Stomach (tissue), 19 donors: ENCODE measurements at places on chromosomes 6 and 20. TPM values are rescaled to one million over a fixed set of nuclear protein-coding genes. Genes with fewer than 3 reads are reported as not detected.
A peak's percentile ranks its signal among the peaks of the same experiment; 100 is the strongest.

- no peak for DNase-seq
Measured at GRCh38 chr6:148593813-148594170, 153.0 kb upstream of the UST start.

GRCh38 chr6:90610301-90610750 lies 23.5 kb upstream of the MAP3K7 start:
- no peak for DNase-seq

- no peak for DNase-seq
Measured at GRCh38 chr6:101986476-101986875, 593.0 kb downstream of the GRIK2 start.

DNA sequence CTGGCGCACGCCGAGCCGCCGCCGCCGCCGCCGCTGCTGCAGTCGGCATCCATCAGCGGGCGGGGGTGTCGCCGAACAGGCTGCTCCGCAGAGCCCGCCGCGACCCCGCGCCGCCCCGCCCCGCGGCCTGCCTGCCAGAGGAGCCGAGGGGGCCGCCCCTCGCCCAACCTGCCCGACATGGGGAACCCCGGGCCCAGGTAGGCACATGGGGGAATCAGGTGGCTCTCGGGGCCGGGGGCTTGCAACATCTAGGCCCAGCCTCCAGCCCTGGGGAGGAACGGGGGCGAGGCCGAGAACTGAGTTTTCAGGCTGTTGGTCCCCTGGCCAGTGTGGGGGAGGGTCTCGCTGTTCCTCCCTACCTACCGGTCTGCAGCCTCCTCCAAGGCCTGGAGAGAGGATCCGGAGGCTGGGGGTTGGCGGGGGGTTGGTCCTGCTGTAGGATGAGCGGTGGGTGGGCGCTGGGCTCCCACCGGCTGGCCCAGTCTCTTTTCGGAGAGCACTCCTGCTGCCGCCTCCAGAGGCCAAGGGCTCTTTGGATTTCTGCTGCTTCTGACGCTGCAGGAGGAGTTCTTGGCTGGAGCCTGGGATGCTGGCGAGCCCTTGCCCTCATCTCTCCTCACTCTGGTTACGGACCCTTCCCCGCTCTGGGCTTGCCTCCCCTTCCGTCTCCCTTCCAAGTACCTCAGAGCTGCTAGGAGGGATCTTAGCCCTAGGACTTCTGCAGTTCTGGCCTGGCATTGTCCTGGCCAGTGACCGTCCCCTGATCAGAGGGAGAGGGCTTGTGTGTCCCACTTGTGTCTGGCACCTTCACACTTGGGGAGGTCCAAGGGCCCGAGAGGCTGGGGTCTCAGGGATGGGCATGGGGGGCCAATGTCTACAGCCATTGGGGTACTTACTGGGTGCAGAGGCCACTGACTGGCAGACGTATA lies at the start of gene EPB41L1:
Gene EPB41L1, plus strand, starts transcription at position 41 of the 929 bp plus-strand sequence. CDS start 19,038 bp downstream, outside the sequence.
- no peak for DNase-seq

- DNase-seq: peak; percentile 48
Measured at GRCh38 chr6:163513570-163514166, 99.2 kb downstream of the QKI start.

DNA sequence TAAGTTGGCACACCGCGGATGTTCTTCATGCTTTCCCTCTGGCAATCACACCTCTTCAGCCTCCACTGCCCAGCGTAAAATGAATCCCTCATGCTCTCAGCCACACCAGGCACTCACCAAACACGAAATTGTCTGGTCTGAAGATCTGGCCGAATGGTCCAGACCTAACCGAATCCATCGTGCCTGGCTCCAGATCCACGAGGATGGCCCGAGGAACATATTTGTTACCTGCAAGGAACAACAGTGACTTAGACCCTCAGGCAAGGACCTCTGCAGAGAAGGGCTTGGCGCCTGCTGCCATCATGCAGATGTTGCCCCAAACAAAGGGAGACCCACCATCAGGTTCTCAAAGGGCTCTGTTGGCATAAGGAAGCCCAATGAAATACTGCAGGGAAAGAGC lies 1.4 kb downstream of the TUBB2B start:
- DNase-seq: no peak

NANP gene
- 0.58 TPM for total RNA-seq
